Activated naive CD8-positive, alpha-beta T cell treated with anti-CD3 and anti-CD28 coated beads, Interleukin-2, amount 10 ng/mL, durations not matched to agents 7 days and 5 days (primary cell): ENCODE measurements at places on chromosomes 5 and 9. TPM values are rescaled to one million over a fixed set of nuclear protein-coding genes. Genes with fewer than 3 reads are reported as not detected.

Gene PCDHAC1
- not detected for total RNA-seq

- H3K27me3 ChIP-seq: peaks cover 7% of the 10 kb centered on the region
- H3K36me3 ChIP-seq: no peaks in the 10 kb centered on the region
- H3K27ac ChIP-seq: no peak overlapping the region
- peaks cover 6% of the 10 kb centered on the region for H3K4me1 ChIP-seq
- no peak overlapping the region for H3K4me3 ChIP-seq
Measured at GRCh38 chr9:83617299-83617698, 5.6 kb upstream of the IDNK start.

GRCh38 chr9:16128003-16128402 lies 575.2 kb downstream of the CCDC171 start:
- no peak overlapping the region for H3K4me3 ChIP-seq
- H3K4me1 ChIP-seq: peaks cover 7% of the 10 kb centered on the region
- no peak for DNase-seq
- H3K36me3 ChIP-seq: no peaks in the 10 kb centered on the region
- H3K27ac ChIP-seq: no peak overlapping the region

- no peak overlapping the region for H3K4me3 ChIP-seq
- H3K4me1 ChIP-seq: no peaks in the 10 kb centered on the region
- no peaks in the 10 kb centered on the region for H3K36me3 ChIP-seq
Measured at GRCh38 chr5:163248871-163249270, 188.5 kb upstream of the CCNG1 start.

GRCh38 chr9:928363-929042 lies 48.0 kb upstream of the DMRT3 start:
- DNase-seq: no peak
- no peak overlapping the region for H3K4me3 ChIP-seq
- no peaks in the 10 kb centered on the region for H3K36me3 ChIP-seq

- no peak overlapping the region for H3K4me3 ChIP-seq
- H3K27me3 ChIP-seq: peaks cover 19% of the 10 kb centered on the region
- H3K4me1 ChIP-seq: no peaks in the 10 kb centered on the region
- no peaks in the 10 kb centered on the region for H3K36me3 ChIP-seq
- H3K27ac ChIP-seq: no peak overlapping the region
Measured at GRCh38 chr5:149153193-149153750, 12.0 kb downstream of the ABLIM3 start.
